Hematopoietic multipotent progenitor cell treated with erythropoietin and hydrocortisone succinate and interleukin-3 and kit ligand, for 8 days (in vitro differentiated cells): ENCODE measurements at places on chromosomes 11 and 22.

GRCh38 chr22:46110215-46110614, 40.1 kb upstream of the PPARA start:
- peak; percentile 21 for DNase-seq

- DNase-seq = no peak
Observed at GRCh38 chr11:85619499-85619898, 7.6 kb downstream of the DLG2 start.

DNA sequence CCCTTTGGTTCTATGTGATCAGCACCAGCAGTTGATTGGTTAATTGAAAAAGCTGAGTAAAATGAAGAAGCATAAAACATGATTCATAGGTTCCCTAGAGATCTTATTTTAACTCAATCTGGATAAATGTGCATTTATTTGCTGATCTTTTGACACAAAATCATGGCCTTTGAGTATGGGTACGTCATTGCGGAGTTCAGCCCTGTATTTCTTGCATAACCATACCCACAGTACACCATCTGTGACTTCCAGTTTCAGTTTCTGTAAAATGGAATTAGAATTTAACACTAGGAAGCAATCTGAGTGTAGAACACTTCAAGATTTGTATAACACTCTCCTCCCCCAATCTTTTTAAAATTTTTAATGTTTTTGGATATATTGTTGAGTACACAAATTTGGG, 358.2 kb downstream of the DDX10 start:
- no peak for DNase-seq

- no peak for DNase-seq
Observed at GRCh38 chr11:2122222-2122906, 16.8 kb downstream of the IGF2 start.

DNA sequence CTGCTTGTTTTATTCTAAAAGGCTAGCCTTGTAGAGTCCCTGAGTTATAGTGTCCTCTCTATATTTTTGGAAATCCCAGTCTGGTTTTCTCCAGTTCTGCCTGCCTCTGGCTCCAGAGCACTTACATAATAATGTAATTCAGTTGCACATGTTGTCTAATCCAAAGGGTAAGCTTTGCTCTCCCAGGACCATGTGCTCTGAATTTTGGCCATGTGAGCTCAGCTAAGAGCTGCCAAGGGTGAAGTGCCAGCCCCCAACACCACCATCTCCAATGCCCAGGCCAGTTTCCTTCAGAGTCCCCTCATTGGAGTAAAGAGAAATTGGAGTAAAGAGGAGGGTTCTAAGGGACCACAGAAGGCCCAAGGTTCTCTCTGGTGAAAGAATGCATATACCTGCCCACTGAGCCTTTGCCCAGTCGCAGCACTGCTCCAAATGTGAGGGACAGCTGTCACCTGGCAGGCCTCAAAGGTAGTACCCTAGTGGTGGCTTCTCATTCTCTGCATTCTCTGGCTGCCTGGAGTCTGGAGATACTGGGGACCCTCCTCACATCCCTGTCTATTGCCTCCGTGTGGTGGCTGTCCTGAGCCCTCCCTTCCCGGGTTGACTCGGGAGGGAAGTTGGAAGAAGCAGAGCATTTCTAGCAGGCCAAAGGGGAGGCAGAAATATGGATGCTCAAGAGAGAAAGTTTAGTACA, 4.9 kb downstream of the CRY2 start:
- no peak for DNase-seq

- DNase-seq = no peak
Observed at GRCh38 chr11:105769627-105770026, 159.8 kb downstream of the GRIA4 start.

- no peak for DNase-seq
Observed at GRCh38 chr11:108947654-108948570, 283.0 kb downstream of the DDX10 start.

DNA sequence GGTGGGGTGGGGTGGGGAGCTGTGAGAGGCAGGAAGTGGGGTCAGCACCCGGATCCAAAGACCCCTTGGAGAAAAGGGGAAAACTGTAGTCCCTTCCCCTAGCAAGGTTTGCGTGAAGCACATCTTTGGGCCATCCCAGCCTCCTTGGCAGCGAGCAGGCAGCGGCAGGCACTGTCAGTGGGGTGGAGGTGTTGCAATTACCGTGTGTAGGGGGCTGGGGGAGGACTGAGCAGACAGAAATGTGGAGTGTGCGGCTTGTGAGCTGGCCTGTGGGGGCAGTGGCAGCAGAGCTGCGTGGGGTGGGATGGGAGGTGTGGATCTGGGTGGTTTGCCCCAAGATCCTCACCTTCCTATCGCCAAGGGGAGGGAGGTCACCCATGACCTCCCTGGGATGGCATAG, 16.4 kb downstream of the DAGLA start:
- no peak for DNase-seq

DNA sequence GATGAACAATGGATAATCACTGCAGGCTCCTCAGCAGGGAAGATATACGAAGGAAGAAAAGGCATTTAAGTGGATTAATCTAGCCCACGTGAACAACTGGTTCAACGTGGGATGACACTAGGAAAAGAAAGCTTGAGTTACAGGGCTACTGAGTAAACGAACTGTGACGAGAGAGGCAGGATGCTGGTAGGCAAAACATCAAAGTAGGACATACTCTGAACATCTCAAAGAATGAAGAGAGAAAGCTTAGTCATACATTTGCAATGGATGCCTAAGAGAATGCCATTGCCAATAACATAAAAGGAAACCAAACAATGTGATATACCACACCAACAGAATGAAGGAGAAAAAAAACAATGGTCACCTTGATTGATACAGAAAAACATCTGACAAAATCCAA, 12.9 kb downstream of the USP28 start:
- no peak for DNase-seq

DNA sequence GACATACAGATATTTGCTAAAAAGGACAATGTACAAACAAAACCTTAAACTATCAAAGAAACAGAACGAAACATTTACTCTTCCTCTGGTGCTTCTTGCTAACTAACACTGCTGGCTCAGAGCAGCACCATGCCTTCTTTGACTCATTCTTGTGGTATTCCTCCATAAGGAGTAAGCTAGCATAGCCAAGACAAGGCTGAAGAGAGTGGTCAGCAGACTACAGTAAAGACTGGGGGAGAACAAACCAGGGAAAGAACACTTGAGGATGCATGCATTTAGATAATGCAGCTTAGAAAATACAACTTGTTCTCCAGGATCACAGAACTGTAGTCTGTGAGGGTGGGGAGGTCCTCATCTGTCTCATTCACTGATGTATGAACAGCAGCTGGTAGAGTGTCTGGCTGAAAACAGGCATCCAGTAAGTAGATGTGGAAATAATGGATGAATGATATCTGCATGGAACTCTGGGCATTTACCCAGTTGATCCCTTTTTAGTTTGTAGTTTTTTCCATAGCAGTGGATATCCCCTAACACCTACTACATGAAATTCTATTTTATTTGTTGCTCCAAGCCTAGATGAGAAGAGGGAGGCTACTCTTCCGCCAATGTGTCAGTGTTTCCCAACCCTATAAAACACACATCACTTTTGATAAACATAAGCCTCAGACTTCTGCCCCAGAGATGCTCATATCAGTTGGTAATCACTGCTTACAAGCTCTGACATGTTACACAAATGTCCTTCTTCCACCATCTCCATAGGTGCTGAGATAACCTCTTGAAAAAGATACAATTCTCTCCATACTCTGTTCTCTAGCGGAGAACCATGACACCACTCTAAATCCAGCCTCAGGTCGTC, 7.3 kb downstream of the SNX19 start:
- no peak for DNase-seq

DNA sequence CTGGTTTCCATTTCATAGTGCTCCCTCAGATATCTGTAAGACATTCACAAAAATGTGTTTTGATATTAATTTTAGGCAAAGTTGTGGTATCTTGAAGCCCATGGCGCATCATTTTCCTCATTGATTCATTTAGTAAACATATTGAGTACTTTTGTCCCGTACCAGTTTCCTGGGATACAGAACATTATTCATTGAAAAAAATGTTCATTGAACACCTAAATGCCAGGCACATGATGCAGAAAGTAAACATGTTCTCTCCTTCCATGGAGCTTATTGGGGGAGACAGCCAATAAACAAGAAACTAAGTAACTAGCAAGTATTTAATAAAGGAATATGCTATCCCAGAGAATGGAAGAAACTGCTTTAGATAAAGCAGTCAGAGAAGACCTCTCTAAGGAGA, 195.0 kb downstream of the UVRAG start:
- DNase-seq = no peak

DNA sequence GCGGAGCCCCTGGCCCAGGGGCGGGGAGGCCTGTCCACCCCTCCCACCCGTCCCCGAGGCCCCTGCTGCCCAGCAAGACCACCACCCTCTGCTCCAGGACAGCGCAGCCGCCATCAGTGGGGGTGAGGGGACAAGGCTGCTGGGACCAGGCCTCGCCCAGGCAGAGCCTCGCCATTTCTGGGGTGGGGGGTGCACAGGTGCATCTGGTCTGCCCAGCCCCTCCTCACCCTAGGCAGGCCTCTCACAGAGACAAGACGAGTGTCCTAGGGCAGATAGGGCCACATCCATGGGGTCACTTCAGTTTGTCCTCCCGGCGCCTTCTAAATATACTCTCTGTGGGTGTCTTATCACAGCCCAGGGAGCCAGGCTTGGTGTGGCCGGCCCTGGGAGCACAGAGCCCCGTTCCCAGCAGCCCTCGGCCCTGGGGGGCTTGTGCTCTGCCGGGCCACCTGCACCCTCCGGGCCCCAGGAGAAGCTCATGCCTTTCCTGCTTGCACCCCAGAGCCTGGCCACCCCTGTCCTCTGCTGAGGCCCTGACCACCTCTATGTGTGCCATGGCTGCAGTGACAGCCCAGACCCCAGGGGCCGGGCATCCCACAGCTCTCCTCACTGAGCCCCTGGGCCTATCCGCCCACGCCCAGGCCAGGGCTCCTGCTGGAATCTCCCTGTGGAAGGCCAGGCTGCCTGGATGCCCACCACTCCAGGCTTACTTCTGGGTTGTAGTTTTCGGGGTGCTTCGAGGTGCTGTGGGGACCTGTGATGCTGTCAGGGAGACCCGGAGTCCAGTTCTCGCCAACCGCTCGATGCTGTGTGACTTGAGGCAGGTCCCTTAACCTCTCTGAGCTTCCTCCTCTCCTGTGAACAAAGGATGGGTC, 70.8 kb downstream of the KCNQ1 start:
- DNase-seq = no peak

GRCh38 chr11:78810559-78811009, 235.9 kb upstream of the NARS2 start:
- DNase-seq = no peak

DNA sequence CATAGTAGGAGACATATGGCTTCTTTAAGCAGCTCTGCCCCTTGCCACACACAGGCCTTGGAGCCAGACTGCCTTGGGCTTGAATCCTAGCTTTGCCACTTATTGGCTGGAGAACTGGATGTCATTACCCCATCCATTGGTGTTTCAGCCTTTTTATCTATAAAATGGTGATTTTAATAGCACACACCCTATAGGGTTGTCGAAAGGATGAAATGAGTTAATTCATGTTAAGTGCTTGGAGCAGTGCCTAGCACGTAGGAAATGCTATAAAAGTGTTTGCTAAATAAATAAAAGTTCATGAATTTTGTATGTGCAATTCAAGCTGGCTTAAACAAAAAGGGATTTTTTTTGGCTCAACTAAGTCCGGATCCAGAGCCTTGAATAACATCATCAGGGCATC, 120.7 kb downstream of the TIMP3 start:
- no peak for DNase-seq

DNA sequence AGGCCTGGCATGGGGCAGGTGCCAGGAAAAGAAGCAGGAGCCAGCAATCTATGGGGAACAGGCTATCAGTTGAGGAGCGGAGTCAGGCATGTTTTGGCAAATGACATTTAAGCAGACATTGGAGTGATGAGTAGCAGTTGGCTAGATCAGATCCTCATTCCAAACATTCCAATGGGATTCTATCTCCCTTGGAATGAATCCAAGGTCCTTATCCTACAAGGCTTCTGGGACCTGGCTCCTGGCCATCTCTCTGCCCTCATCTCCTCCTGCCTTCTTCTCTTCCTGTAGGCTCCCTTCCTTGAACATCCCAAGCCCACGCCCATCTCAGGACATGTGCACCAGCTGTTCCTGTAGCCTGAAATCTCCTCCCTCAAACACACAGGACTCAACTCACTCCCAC, 1074.5 kb downstream of the TBC1D22A start:
- no peak for DNase-seq

DNA sequence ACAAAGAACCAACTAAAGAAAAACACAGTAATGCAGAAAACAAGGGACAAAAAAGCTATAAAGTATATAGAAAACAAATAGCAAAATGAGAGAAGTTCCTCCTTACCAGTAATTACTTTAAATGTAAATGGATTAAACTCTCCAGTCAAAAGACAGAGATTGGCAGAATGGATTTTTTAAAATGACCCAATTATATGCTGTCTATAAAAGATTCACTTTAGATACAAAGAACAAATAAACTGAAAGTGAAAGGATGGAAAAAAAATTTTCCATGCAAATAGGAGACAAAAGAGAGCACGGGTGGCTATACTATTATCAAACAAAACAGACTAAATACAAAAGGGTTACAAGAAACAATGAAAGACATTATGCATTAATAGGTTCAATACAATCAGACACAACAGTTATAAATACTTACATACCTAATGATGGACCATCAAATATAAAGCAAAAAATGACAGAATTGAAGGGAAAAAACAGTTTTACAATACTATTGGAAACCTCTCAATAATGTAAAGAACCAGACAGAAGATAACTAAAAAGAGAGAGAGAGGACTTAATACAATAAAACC, 64.6 kb downstream of the NARS2 start:
- DNase-seq = no peak

DNA sequence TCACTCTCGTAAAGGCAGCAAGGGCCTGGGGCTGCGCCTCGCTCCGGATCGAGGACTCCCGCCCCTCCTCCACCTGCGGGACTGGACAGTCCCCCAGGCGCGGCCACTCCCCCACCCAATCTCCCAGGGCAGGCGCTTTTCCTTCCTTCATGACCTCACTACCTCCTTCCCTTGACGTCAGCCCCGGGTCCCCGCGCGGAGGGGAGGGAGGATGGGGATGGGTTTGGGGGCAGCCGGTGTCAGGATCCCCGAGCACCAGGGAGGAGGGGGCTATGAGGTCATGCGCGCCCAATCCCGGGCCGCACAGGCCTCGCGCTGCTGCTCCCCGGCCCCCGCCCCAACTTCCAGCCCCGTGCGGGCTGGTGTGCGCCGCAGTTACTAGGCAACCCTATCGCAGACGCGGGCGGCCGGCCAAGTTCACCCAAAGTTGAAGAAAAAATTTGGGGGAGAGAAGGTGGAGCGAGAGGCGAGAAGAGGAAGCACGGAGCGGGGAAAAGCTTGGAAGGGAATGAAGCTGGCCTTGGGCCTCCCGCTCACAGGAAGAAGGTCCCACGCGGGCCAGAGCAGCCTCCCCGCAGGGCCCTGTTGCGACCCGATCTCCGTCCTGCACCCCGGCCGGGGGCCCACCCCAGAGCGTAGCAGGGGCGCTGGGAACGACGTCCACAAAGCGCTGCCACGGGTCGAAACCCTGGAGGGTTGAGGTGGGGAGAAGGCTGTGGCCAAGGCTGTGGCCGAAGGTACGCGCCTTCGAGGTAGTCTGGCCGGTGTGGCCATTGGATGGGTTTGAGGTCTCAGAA, 8.3 kb downstream of the WT1 start:
- DNase-seq = peak; percentile 72

GRCh38 chr11:130763087-130763980, 152.9 kb downstream of the SNX19 start:
- DNase-seq = no peak
